ENCODE measurements at places on chromosomes 5 and 9.

- DNase-seq: no peak
Observed at GRCh38 chr5:179241764-179242370, 103.4 kb downstream of the ADAMTS2 start.

DNA sequence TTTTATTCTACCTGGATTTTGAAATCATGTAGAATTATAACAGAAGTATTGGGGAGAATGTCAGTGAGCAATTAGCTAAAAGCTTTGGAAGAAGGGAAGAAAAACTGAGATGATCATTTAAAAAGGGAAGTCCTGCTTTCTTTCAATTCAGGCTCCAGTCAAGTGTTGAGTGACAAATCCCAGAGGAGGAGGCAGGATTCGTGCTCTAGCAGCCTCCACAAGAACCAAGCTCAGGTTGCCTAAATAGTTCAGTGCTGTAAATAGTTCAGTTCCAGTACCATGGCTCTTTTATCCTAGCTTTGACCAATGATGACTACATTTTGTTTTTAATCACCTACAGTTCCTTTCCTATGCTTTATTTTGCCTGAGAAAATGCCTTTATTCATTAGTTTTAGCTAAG is 204.9 kb upstream of the NREP start:
- DNase-seq: no peak

- DNase-seq: no peak
Observed at GRCh38 chr5:66015196-66015960, 89.0 kb downstream of the ERBIN start.

- DNase-seq: no peak
Observed at GRCh38 chr5:155193483-155194107, 180.0 kb downstream of the KIF4B start.

DNA sequence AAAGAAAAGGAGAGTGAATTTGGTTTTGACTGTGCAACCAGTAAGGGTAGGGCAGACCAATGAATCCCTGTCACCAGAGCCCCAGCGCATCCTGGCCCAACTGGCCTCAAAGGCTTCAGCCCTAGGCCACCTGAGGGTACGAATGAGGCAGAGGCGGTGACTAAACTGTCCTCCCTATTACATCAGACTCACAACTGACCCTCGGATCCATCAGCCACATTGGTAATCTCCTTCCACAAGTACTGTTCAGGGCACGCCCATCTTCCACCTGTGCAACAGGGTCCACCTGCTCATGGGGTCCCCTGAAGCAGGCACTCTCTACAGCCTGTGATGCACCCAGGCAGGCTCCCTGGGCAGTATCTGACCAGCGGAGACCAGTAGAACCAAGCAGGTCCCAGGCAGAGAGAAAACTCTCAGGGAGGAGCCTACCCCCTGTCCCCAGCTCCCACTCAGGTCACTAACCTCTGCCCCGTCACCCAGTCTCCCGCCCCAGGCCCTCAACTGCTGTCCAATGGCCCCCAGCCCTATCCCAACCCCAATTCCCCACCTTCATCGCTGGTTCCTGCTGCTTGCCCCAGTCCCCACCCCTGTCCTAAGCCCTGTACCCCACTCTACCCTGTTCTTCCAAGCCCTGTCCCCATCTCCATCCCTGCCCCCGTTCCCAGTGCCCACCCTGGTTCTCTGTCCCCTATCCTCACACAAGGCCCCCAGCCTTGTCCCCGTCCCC is 904 bp downstream of the EDF1 start:
- no peak for DNase-seq

- DNase-seq: no peak
Observed at GRCh38 chr5:58191443-58191842, 268.4 kb downstream of the PLK2 start.

- DNase-seq: no peak
Observed at GRCh38 chr5:129935626-129936025, 31.4 kb downstream of the CHSY3 start.
